NCI-H510A (cell line): ENCODE measurements at places on chromosomes 13 and 19.

DNA sequence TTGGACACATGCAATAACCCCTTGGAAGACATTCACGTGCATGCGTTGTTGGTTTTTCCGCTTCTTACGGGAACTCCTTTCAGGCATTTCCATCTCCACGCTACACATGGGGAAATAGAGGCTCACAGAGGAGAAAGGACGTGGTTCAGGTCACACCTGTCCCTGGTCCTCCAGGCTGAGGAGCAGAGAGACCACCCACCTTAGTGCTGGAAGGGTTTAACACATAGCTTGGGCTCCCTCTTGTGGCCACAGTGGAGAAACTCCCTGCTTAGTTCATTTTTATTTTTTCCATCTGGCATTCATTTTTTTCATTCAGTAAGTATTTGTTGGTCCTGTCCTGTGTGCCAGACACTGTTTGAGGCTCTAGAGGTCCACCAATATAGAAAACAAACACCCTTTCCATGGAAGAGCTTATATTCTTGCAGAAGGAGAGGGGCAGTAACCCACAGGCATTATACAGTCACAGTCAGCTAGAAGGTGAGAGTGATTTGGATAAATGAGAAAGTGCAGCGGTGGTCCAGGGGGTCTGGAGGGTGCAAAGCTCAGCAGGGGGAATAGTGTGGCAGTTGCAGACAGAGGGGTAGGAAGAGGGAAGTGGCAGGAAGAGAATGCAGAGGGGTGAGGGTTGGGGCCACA lies 24.2 kb upstream of the TTYH1 start:
- no peak for DNase-seq

DNA sequence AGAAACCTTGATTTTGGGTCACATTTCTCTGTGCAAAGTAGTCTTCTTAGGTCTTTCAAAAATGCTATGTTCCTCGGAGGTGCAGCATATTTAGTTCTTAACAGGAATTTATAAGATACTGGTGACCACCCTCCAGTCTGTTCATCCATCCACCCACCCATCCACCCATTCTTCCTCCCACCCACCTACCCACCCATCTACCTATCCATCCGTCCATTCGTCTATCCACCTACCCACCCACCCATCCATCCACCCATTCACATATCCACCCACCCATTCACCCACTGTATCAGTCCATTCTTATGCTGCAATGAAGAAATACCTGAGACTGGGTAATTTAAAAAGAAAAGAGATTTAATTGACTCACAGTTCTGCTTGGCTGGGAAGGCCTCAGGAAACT lies 74.9 kb downstream of the KCTD15 start:
- DNase-seq = no peak

DNA sequence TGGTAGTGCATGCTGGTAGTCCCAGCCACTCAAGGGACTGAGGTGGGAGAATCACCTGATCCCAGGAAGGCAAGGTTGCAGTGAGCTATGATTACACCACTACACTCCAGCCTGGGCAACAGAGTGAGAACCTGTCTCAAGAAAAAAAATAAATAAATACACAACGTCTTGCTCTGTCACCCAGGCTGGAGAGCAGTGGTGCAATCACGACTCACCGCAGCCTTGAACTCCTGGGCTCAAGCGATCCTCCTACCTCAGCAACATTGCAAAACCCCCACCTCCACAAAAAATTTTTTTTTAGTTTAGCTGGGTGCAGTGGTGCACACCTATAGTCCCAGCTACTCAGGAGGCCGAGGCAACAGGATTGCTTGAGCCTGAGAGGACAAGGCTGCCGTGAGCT lies 8.8 kb downstream of the TPM4 start:
- DNase-seq = no peak

DNA sequence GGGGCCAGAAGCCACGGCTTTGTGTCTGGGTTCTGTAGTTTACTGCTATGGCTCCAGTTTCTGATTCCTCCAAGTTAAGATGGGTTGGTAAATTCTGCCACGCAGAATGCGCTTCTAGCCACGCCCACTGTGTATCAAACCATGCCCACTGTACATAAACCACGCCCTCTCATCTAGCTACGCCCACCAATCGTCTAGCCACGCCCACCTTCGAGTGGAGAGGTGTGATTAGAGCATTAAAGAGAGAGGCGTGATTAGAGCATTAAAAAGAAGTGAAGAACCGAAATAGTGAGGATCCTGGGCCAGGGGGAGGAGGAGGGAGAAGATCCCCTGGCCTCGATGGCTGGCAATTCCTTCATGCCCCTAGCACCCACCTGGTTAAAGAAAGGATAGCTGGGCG lies 43.7 kb upstream of the ADGRE5 start:
- no peak for DNase-seq

DNA sequence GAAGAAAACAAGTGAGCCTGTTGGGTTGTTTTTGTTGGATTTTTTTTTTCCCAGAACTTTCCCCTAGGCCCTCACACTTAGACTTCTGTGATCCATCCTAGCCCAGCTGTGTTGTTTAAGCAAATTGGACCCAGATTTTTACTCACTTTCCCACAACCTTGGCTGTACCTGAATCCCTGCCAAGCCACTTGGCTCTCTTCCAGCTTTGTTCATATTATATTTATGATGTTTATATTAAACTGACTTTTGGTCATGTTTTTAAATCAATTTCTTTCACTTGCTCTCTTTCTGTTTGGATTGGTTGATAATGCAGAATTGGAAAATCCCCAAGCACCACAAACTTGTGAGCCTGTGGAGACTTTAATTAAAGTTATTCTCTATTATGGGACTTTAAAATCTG lies 16.6 kb downstream of the OLFM4 start:
- no peak for DNase-seq

DNA sequence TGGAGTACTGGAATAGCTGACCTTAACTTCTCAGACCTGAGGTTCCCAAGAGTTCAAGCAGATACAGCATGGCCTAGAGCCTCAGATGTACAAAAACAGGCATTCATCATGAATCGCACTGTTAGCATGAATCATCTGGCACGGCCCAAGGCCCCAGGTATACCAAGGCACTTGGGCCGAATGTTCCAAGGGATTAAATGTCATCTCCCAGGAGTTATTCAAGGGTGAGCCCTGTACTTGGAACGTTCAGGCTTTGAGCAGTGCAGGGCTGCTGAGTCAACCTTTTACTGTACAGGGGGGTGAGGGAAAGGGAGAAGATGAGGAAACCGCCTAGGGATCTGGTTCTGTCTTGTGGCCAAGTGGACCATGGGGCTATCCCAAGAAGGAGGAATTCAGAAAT lies 6.3 kb downstream of the KLK3 start:
- no peak for DNase-seq

DNA sequence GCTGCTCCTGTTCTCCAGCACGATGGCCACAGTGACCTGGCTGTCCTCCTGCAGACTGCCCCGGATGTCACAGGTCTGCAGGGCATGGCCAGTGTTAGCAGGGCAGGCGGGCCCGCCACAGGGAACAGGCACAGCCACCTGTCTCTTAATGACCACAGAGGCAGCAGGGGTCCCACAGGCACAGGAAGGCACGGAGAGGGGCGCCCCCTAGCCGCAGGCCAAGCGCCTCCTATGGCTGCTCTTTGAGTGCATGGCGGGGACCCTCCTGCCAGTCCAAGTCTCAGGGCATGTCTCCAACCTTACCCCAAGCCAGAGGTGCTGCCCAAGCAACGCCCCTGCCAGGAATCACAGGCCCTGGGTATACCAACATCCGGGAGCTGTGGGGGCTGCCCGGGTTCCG lies 14.1 kb downstream of the IZUMO4 start:
- DNase-seq = no peak

GRCh38 chr19:11089254-11090013 lies at the start of gene LDLR:
Gene LDLR, plus strand, starts transcription at chr19:11089463. Its CDS starts 86 bp downstream, at chr19:11089549.
- DNase-seq = peak; percentile 86

DNA sequence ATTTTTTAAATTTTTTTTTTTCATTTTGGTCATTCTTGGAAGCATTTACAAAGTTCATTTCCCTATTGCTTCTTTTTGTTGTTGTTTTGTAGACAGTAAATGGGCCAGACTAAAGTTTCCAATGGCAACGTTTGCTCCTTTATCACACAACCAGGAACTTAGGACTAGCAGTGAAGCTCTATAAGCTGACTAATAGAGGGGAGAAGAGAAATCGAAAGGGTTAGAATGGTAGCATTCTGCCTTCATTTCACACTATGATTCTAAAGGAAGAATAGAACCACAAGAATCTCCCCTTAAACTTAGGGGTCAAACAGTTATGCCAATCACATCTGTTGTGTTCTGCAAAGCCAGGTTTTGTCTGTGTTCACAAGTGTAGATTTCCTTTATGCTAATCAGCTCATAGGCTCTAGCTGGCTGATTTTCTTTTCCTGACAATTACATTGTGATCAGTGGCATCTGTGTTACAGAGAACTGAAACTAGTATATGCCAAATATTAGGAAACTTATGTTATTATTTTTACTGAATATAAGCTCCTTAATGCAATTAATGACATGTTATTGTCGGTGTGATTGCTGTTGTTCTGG lies 467.3 kb downstream of the DACH1 start:
- no peak for DNase-seq

- no peak for DNase-seq
Observed at GRCh38 chr13:26948353-26948752, 187.8 kb upstream of the GPR12 start.

DNA sequence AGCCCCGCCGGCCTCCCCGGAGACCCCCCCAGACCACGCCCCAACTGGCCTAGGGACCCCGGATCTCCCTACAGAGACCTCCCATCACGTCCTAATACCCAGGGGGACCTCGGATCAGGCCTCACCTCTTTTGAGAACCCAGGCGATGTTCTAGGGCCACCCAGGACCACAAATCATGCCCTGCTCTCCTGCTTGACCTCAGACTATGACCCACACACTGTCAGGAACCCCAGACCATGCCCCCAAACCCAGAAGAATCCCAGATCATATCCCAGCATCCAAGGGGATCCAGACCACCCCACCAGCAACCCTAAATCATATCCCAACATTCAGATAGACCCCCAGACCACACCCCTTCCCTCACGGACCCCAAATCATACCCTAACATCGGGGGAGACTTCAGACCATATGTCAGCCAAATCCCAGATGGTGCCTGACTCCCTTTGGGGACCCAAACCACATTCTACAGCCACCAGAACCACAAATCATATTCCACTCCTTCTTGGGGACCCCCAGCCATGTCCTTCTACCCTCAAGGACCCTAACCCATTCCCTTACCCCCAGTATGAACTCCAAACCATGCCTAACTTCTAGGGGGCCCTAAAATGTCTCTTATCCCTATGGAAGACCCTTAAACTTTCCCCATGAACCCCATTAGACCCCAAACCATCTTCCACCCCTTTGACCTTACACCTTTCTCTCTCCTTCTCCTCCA lies 611 bp upstream of the LRFN1 start:
- no peak for DNase-seq

GRCh38 chr13:104246955-104247354 lies 1180.7 kb upstream of the SLC10A2 start:
- no peak for DNase-seq

- DNase-seq = no peak
Observed at GRCh38 chr19:43575955-43576878, 616 bp downstream of the PINLYP start.

- DNase-seq = no peak
Observed at GRCh38 chr13:23447927-23448326, 14.4 kb upstream of the SACS start.

DNA sequence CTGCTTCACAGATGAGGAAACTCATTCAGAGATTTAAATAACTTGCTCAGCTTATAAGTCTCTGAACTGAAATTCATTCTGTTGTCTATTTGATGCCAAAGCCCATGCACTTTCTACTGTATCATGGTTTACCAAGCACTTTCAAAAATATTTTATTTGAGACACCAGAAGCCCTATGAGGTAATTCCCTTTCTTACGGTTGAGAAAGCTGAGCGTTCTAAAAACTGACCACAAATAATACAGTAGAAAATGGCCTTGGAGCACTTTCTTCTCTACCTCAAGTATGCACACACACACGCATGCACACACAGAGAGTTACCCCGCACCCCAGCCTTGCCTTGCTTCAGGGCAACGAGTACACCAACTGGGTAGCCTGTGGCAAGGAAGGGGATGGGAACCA lies 228.5 kb downstream of the RFC3 start:
- no peak for DNase-seq

DNA sequence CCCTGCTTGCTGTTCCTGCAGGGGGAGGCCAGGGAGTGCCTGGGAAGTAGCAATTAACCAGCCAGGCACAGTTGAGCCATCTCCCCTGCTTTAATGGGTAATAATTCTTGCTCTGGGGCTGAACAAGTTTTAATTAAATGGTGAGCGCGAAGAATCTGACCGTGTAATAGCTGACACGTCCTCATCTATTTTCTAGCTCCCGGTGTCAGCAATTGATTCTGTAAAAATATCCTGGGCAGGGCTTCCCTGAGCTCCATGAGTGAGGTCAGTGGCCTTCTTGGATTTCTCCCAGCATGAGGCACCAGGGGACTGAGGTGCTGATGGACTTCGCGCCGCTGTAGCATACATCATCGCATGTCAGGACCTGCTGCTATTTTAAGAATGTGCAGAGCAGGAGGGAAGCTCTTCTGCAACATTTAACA lies 26.9 kb downstream of the SIPA1L3 start:
- no peak for DNase-seq

DNA sequence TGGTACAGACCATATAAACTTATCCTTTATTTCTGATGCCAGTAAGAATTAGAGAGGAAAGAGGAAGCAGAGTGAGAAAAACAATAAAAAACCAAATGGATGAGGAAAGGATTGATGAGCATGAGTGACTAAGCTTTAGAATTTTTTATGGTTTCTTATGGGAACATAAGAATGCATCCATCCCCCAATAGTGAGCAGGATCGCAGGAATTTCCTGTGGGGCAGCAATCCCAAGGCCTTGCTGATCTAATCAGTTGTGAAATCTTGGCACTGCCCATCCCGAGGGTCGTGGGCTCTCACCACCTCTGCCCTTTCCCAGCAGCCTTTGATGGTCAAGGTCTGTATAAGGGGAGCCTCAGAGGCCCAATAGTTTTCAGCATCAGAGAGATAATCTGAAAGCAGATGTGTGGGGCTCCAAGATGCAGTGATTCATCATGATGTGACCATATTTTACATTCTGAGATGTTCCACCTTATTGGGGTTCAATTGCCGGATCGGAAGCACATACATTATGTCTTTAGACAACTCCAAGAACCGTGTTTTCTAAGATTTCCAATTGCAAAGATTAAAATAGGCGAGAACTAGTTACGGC lies 222.1 kb downstream of the DNAJC15 start:
- no peak for DNase-seq

DNA sequence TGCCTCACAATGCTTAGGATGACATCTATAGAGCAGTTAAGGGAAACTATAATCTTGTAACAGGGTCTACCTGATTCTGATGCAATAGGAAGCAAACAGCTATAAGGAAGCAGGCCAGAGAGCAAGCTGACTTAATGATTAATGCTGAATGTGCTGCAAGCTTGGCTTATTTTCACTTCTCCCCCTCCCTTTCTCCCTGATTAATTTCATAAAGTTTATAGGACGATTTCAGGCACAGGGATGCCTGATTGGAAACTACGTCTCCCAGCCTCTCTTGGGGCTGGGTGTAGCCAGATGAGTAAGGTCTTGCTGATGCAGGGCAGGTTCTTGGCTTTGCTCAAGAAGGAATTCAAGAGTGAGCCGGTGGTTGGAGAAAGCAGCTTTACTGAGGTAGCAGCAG lies 82.8 kb upstream of the MRI1 start:
- no peak for DNase-seq

GRCh38 chr13:31518645-31519044 lies 220.7 kb upstream of the RXFP2 start:
- DNase-seq = no peak
